ENCODE measurements at places on chromosomes 11 and 22.

- no peak for DNase-seq
Measured at GRCh38 chr11:91795139-91795887, 429.3 kb upstream of the FAT3 start.

- no peak for DNase-seq
Measured at GRCh38 chr11:82683029-82683428, 50.6 kb downstream of the FAM181B start.

DNA sequence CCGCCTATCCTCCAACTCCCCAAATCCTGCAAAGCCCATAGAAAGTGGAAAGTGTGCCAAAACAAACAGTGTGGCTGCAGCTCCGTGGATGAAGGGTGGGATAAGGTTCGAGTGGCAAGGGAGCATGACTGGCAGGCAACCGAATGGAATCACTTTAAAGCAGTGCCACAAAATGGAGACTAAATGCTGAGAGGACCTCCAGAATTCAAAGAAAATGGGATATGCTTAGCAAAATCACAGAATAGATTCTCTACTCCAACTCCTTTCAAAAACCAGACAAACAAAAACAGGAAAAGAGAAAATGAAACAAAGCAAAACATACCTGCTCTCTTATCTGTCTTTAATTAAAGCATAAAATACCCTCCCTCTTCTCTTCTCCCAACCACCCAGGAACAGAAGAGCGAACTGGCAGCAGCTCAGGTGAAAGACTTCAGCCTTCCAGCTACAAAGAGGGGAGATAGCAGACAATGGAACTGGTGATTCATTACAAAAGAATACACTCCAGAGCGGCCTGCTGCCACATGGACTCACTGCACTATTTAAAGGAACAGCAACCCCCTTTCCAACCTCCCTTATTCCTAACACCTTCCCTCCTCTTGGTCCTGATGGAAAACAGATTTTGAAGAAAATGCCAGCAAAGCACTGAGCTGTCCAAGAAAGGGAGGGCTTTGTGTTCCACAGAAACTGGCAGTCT, 118.5 kb downstream of the APOL5 start:
- no peak for DNase-seq

GRCh38 chr11:130214861-130215530, 55.4 kb downstream of the ST14 start:
- DNase-seq, result no peak

DNA sequence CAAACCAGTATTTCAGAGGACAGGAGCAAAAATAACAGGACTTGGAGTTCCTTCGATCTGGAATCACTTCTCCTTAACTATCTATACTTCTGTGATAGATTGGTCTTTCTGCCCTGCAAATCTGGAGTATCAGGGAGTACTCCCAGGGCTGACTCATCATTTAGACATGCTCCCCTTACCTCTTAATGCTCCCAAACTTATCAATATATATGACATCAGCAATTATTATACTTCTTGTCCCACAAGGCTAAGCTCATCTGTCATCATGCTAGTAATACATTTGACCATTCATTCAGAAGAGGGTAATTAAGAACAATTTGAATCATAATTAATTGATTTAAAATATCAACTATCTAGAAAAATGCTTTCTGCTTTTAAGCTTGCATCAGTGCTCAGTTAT, 163.8 kb downstream of the SWAP70 start:
- DNase-seq, result no peak

DNA sequence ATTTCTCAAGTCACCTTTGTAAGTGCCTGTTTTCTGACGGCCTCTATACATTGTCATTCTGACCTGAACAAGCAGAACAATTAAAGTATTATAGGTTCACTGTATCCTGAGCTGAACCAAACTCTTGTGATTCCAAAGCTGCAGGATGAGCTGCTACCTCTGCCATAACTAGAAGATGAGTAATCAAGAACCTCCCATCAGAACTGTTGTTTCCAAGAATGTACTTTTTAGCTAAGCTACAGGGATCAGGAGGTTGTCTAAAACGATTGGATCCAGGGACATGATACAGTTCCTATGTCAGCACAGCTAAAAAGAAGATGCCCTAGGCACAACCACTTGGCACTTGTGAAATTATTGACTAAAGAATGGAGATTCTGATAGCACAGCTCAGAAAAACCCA, 288.4 kb upstream of the CCDC90B start:
- DNase-seq, result no peak

DNA sequence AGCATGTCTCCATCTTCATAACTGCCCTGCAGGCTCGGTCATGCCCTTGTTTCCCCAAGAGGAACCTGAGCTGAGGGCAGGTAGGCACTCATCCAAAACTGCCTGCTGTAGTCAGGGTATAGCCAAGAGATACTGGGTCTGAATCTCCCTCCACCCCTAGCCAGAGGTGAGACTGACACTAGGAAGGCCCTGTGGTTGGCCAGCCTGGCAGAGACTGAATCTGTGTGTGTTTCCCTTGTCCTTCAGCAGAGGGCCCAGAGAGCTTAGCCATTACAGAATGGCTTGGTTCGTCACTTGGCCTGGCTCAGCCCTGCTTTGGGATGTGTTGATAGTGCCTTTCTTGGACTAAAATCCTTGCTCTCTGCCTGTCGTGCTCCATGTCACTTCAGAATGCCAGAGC, 79.3 kb upstream of the SUSD2 start:
- DNase-seq, result no peak

GRCh38 chr11:69599502-69599901, 41.5 kb upstream of the CCND1 start:
- no peak for DNase-seq

DNA sequence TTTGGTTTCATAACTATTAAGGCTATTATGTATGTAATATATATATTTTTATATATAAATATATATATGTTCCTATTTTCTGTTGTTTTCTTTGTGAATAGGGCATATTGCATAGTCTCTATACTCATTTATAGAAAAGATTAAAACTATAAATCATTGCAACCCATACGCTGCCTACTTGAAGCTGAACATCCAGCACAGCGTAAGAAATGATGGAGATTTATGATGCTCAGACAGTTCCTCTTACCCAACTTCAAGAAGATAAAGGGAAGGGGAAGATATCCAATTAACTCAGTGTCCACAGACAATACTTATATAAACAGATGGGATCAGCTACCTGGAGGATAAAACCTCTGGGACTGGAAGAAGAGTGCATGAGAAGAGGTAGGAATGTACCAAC, 791.7 kb downstream of the FAM181B start:
- DNase-seq, result no peak

- no peak for DNase-seq
Measured at GRCh38 chr11:123006860-123007542, 25.4 kb upstream of the BSX start.

GRCh38 chr11:121334973-121335710, 42.6 kb downstream of the SC5D start:
- no peak for DNase-seq

DNA sequence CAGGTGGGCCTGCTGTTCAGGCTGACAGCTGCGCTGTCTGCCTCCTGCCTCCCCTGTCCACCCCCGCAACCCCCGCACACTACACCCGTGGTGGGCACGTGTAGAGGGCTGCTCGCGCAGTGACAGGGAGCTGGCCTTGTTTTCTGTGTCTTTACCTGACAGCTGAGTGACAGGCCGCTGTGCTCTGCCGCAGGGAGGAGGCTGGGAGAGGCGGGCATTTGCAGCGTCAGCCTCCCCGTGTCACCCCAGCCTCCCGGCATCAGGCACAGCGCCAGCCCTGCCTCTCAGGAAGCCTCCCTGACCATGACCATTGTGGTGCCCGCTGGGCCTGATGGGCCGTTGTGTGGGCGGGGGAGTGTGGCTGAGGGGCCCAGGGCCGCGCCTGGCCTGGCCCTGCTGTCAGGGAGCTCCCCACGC, 32.0 kb upstream of the RELT start:
- no peak for DNase-seq

DNA sequence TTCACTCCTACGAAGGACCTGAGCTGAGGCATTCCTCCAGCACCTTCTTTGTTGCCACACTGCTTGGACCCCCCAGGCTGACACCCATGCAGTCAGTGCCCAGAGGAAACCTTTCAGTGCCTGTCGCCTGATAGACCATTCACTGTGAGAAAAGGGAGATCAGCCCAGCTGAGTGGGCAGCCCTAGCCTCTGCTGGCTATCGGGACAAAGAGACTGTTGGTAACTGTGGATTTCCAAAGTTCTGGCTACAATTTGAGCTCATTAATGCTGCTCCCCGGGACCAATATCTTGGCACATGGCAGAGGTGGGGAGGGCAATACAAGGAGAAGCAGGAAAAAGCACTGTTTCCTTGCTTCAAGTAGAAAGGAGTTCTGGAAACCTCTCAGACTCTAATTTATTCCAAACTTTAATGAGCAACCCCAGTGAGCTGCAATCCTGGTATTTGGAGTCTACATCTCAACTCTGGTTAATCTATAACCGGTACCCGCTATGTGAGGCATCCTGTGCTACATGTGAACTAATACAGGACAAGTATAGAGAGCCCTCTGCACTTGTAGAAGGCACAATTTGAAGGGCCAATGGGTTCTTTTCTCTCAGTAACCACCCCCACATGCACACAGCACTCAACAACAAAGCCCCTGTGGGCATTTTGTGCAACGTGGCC, 200.7 kb upstream of the NCAM1 start:
- no peak for DNase-seq

GRCh38 chr11:12395333-12395732, 18.0 kb downstream of the PARVA start:
- DNase-seq, result no peak

- no peak for DNase-seq
Measured at GRCh38 chr11:32411942-32412615, 23.3 kb downstream of the WT1 start.

GRCh38 chr11:46363031-46363407, 15.8 kb downstream of the DGKZ start:
- no peak for DNase-seq

DNA sequence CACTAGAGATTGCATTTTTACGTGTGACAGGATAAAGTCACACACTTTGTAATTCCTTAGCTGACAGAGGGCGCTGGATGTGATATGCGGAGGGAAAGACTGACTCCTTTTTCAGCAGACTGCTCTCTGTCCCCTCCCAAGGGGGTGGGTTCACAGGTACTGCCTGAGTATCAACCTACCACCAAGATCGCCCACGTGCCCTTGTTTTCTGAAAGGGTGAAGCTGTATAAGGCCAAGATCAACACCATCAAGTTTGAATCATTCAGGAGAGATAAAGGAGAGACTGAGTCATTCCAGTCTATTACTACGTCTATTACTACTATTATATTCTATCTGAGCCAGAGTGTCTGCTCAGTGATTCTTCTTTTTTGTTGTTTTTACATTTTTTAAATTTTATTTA, 30.7 kb downstream of the BUD13 start:
- no peak for DNase-seq

- DNase-seq, result no peak
Measured at GRCh38 chr22:46849951-46850350, 87.5 kb downstream of the TBC1D22A start.

GRCh38 chr11:123035831-123036230, 26.1 kb downstream of the HSPA8 start:
- no peak for DNase-seq

DNA sequence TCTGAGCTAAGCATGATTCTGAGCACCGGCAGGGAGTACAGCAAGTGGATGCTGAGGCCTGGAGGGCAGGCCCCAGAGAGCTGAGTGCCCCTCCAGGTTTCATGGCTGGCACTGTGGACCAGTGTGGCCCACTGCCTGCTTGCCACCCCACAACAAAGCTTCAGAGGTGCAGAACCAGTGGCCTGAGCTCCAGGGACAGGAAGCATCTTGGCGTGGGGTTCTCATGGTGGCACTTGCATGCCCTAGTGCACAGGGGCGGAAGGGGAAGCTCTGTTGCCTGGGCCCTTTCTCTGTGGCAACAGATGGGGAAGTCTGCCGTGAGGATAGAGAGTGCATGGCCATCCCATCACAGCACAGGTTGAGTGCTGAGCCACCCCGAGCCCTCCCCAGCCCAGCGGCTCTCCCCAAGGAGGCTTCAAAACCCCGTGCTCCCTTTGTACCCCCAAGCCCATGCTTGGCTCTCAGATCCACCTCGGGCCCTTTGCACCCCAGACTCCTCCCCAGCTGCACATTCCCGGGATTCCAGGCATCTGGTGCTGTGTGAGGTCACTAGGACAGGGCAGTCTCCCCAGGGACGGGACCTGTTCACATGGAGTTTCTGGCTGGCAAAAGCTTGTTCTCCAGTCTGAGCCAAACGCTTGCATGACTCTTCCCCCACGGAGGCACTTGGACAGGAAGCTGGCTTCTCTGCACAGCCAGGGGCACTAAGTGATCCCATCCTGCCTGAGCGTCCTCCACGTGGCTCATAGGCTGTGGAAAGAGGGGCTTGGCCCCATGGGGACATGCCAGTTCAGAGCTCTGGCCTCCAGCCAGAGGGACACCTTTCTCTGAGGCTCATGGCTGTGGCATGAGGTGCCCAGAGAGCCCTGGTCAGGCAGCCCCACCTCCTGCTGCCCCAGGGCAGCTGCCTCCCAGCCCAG, 4.2 kb downstream of the SLC25A1 start:
- no peak for DNase-seq

DNA sequence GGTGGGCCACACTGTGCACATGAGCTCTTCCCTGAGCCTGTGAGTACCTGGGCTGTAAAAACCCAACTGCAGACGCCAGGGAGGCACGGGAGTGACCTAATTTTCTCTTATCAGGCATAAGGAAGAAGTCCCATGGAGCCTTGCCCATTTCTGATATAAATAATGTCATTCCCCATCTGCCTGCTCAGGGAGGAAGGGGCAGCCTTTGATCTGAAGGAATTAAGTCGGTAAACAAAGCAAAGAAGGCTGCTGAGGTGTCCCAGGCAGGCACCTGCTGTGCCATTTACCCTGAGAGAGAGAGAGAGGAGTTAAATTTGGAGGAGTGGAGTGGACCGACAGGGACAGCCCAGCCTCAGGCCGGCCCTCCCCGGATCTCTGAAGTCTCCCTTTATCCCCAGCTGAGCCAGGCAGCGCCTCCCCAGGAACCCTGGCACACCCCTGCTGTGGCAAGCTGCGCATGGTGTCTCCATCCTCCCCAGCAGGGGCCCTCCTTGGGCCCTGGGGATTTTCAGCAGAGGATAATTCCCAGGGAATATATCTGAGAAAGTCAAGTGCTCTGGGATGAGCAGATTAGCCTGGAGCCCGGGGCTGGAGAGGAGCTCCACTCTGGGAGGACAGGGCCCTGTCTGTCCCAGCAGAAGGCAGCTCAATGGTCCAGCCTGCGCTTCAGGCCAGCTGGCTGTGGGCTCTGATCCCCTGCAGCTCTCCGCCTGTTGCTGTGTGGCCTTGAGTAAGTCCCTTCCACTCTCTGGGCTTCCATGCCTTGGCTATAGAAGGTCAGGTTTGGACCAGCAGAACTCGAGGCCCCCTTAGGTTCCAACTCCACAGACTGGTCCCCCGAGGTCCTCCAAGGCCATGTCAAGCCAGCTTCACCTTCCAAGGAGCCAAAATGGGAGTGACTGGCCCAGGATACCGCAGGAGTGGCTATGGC, 17.5 kb upstream of the CABP7 start:
- DNase-seq, result no peak

GRCh38 chr11:2378527-2379210, 1.6 kb downstream of the CD81 start:
- DNase-seq, result no peak

GRCh38 chr11:116852261-116853031, 15.0 kb upstream of the APOA1 start:
- no peak for DNase-seq
